ENCODE measurements at places on chromosomes 5 and 9.

GRCh38 chr5:122772446-122772845, 2.4 kb upstream of the SNX2 start:
- DNase-seq, result no peak
- no peaks in the 10 kb centered on the region for H3K27me3 ChIP-seq
- peaks cover 10% of the 10 kb centered on the region for H3K4me1 ChIP-seq
- no peak overlapping the region for H3K27ac ChIP-seq
- no peaks in the 10 kb centered on the region for H3K36me3 ChIP-seq

DNA sequence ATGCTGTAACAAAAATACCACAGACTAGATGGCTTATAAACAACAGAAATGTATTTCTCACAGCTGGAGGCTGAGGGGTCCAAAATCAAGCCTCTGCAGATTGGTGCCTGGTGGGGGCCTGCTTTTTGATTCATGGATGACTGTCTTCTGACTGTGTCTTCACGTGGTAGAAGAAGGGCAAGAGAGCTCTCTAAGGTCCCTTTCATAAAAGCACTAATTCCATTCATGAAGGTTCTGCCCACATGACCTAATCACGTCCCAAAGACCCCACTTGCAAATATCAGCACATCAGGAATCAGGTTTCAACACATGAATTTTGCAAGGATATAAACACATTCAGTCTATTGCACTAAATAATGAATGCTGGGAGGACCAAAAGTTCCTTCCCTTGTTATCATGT, 278.4 kb downstream of the MARCHF11 start:
- no peak overlapping the region for H3K27ac ChIP-seq
- H3K27me3 ChIP-seq, result no peaks in the 10 kb centered on the region
- H3K4me3 ChIP-seq, result no peak overlapping the region
- no peaks in the 10 kb centered on the region for H3K36me3 ChIP-seq
- no peaks in the 10 kb centered on the region for H3K4me1 ChIP-seq
- no peak for DNase-seq

DNA sequence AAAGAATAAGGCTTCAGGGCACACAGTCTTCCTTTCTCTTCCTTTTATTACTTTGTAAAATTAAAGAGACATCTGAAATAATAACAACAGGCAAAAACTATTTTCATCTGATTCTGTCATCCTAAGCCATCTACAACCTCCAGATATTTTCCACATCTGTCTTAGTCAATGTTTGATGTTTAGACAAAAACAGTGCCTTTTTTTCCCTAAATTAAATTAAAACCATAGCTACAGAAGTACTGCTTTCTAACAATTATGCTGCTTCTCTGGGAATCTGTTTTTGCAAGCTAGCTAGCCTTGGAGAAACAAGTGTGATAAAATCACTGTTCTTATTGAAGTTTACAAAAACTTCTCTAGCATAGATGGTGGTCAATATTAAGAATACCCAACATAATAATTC, 95.4 kb downstream of the KIAA0825 start:
- no peaks in the 10 kb centered on the region for H3K27me3 ChIP-seq
- no peaks in the 10 kb centered on the region for H3K4me1 ChIP-seq
- no peak overlapping the region for H3K4me3 ChIP-seq

- no peaks in the 10 kb centered on the region for H3K36me3 ChIP-seq
- no peaks in the 10 kb centered on the region for H3K27me3 ChIP-seq
- peaks cover 9% of the 10 kb centered on the region for H3K4me1 ChIP-seq
- no peak for DNase-seq
- H3K27ac ChIP-seq, result no peak overlapping the region
Observed at GRCh38 chr5:178433273-178433775, 156.9 kb downstream of the COL23A1 start.

Measured in psoas muscle (tissue), 8 donors.